Right lung (tissue), 10 donors: ENCODE measurements at places on chromosomes 3 and 15.

DNA sequence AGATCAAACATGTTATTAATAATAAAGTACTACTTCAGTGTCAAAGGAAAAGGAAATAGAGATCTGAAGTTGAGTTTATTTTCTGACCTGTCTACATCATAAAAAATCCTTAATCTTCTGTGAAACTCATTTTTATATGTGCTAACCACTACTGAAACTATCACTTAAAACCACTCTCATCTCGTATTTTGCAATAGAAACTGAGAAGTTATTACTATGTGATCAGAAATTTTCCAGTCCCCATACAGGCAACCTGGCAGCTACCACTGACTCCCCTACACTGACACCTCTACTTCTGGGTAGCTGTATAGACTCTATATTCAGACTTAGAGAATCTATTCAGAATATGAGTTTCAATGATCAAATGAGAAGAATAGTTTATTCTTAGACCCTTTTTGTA, 8.3 kb downstream of the HDGFL3 start:
- no peak for DNase-seq

- DNase-seq, result no peak
Measured at GRCh38 chr15:66880380-66881155, 178.5 kb downstream of the SMAD6 start.

DNA sequence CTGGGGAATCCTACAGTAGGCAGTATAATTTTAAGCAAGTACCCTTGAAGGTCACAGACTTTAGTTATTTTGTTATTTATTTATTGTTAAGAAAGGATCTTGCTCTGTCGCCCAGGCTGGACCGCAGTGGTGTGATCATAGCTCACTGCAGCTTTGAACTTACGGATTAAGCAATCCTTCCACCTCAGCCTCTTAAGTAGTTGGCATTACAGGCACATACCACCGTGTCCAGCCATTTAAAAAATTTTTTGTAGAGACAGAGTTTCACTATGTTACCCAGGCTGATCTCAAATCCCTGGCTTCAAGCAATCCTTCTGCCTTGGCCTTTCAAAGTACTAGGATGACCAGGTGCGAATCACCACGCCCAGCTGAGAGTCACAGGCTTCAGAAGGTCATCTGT, 22.1 kb upstream of the SH3BP5 start:
- no peak for DNase-seq

GRCh38 chr3:122004107-122004506, 17.9 kb downstream of the ILDR1 start:
- no peak for DNase-seq

DNA sequence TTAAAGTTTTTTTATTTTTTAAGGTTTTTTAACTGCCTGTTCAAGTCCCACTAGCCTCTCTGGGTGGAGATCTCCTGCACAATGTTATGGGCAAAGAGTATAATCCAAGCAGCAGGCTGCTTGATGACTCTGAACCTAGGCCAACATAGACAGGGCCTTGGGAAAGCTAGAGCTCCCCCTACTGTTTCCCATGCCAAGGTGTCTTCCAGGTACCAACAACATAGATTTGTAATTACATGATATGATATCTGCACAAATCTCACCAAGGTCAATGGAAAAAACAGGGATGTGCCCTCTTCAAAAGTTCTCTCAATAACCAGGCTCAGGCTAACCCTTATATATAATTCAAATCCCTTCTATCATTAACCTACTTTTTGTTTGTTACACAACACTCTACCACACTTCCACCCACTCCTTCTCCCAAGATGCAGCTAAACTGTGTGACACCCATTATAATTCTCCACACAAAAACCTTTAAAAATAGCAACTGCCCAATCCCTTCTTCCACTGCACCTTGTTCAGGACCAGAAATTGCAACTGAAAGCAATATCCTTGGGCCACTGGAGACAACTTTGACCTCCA, 43.8 kb downstream of the RBM15B start:
- DNase-seq, result peak; percentile 7
